ENCODE measurements at places on chromosomes 1 and 21. TPM values are rescaled to one million over a fixed set of nuclear protein-coding genes. Genes with fewer than 3 reads are reported as not detected.
A peak's percentile ranks its signal among the peaks of the same experiment; 100 is the strongest.

- no peak for DNase-seq
Observed at GRCh38 chr1:12616709-12617373, 1.2 kb downstream of the DHRS3 start.

GRCh38 chr1:234214911-234215892 is 158.1 kb upstream of the COA6 start:
- no peak for DNase-seq

DNA sequence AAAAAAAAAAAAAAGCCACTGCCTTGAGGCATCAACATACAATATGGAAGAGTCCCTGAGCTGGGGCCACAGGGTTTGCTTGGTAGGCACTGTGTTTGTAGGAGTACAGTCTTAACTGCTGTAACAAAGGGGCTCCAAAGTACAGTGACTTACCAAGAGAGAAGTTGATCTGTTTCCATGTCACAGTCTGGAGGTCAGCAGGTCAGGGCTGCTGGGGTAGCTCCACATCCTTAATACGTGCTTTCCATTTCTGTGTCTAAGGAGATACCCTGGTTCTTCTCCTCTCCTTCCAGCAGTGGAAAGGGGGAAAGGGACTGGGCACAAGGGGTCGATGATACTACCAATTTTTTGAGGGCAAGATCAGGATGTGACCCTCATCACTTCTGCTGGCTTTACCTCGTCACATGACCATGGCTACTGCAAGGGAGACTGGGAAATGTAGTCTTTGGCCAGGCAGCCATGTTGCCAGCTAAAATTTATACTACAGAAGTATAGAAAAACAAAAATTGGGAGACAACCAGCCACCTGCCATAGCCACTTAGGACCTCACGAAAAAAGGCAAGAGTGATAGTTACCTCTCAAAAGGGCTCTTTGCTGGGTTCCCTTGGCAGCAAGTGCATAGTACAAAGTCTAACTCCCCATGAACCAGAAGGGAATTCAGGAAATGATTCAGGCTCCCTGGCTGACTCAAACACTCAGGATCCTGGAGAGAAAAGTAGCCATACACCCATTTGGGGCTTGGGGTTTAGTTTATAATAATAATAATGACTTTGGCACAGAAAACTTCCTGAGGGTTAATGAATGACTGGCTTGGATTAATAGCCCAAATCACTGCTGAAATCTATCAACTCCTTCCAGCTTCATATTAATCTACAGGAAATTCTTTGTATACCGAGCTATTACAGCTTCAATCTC is 52.7 kb upstream of the ATP5PO start:
- DNase-seq, result peak; percentile 40

DNA sequence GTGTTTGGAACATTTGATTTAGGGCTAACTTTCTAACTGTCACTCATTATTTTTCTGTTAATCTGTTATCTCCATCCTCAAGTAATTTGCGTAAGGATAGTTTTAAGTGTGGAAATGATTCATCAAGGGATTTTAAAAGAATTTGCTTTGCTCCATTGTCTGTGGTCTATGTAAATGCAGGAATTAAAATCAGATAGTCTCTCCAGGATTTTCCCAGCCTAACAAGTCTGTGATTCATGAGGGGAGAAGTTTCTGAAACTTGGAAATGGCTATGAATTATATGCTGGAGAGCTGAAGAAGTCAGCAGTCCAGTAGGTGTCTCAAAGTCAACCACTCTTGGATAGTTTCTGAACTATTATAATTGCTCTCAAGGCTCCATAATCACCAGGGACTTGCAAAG is 264.5 kb downstream of the MRPL39 start:
- DNase-seq, result no peak

GRCh38 chr1:59718989-59719360 is 95.8 kb upstream of the HOOK1 start:
- DNase-seq, result no peak

Gene HCN3
- total RNA-seq, result not detected

GRCh38 chr1:185040408-185040735 is 5.0 kb upstream of the RNF2 start:
- no peak for DNase-seq

Gene ELAVL4
- 0.17 TPM for total RNA-seq

DNA sequence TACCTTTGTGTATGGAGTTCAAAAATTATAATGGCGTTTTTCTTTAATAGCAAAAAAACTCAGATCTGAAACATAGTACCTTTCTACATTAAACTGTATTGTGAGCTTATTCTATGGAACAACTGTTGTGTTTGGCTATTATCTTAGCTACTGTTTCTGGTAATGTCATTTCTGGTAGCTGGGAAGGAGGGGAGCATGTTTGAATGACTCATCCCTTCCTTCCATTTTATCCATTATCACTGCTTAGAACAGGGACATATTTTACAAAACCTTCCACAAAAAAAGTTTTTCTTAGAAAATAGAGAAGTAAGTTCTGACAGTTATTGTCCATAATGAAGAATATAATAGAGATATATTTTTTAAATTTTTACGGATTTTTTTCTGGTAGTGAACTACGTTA is 128.3 kb downstream of the NRDC start:
- DNase-seq, result no peak

DNA sequence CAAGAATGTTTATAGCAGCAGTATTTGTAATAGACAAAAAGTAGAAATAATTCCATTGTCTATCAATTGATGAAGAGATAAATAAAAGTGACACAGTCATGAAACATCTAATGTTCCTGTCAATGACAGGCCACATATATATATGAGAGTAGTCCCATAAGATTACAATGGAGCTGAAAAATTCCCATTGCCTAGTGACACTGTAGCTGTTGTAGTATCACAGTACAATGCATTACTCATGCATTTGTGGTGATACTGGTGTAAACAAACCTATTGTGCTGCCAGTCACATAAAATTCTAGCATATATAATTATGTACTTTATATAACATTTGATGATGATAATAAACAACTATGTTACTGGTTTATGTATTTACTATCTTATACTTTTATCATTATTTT is 141.9 kb upstream of the LYPLAL1 start:
- peak; percentile 12 for DNase-seq

GRCh38 chr1:67336783-67337182 is 29.1 kb downstream of the IL12RB2 start:
- DNase-seq, result no peak

- DNase-seq, result no peak
Observed at GRCh38 chr1:179083533-179083932, 1.7 kb downstream of the TOR3A start.

DNA sequence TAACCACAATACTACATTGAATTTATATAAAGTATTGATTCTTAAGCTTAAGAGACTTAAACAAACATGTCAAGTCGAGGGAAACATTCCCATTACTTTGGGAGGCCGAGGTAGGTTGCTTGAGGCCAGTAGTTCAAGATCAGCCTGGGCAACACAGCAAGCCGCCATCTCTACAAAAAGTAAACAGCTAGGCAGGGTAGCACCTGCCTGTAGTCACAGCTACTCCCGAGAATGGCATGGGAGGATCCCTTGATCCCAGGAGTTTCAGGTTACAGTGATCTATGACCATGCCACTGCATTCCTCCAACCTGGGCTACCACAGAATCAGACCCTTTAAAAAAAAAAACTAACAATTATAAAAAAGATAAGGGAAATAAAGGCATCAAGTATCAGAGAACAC is 50.4 kb downstream of the EIF4G3 start:
- no peak for DNase-seq

Gene ZNF496
- 14.3 TPM for total RNA-seq

Gene RHCE
- total RNA-seq, result not detected

- DNase-seq, result no peak
Observed at GRCh38 chr1:204317170-204317569, 42.6 kb downstream of the PLEKHA6 start.

- no peak for DNase-seq
Observed at GRCh38 chr1:200228486-200228885, 181.3 kb downstream of the ZNF281 start.

Gene TOR1AIP2
- 45.2 TPM for total RNA-seq

- DNase-seq, result peak; percentile 24
Observed at GRCh38 chr21:32653326-32653901, 41.2 kb upstream of the CFAP298 start.

DNA sequence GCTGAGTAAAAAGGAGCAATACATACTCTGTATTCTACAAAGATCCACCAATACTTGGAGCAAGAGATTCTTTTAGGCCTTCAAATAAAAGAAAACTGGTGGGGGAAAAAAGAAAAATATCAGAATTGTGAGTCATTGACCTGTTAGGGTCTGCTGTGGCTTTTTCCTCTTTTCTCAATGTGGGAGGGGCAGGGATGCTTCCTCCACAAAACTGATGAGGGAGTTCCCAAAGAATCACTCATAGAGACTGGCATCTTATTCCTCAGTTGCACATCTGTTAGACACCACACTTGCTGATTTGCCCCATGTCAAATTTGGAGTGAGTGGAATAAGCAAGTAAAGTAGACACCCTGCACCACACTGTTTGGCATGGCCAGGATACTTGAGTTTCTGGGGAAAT is 16.6 kb downstream of the C1orf141 start:
- no peak for DNase-seq

GRCh38 chr1:15403962-15404580 is 5.6 kb upstream of the EFHD2 start:
- DNase-seq, result no peak

DNA sequence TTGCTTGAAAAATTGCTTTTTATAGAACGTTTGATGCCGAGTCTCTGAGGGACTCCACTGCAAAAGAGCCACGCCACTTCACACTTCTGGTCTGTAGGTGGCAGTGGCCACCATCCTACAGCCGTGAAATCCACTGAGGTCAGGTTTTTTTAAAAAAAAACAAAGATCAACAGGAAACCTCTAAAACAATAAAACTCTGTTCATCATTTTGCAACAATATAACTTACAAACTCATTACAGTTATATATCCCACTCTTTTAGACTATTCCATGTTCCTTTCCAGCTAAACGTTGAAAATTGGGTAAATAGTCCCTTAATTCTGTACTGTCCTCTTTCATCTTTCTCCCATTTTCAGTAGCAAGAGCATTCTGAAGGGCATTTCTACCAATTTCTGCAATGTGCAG is 64.6 kb upstream of the FMN2 start:
- peak; percentile 53 for DNase-seq
